ENCODE measurements at places on chromosomes 5 and 9.
A peak's percentile ranks its signal among the peaks of the same experiment; 100 is the strongest.

DNA sequence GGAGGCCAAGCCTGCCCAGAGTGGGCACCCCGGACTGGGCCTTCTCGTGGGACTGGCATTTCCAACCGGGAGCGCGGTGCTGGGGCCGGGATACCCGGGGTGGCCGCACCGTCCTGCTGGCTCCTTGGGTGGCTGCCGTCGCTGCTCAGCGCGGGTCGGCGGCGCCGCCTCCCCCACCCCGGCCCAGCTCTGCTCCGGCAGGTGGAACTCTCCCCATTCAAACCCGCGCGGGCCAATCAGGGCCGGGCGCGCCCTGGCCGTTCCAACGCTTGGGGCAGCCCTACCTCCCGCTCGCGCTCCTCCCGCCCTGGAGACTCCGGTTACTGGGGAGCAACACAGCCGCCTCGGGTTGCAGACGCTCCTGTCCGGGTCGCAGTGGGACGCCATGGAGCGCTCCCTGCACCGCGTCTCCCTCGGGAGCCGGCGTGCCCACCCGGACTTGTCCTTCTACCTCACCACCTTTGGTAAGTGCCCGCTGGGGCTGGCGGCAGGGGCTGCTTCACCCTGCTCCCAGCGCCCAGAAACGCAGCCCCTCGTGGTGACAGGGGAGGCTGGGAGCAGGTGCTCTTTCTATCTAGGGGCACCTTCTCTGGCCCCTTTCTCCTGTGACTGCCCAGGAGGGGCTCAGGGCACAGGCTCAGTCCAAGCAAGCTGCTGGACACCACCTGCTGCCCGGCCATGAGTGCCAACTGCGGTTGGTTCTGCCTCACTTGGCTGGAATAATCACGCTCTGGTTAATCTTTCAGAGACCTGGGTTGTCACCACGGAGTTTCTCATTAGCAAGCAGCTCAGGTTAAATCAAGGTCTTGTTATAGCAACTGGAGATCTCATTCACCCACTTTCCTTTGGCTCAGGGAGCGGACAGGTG lies at the start of gene RGS3:
RGS3 (plus strand) TSS at position 310 of the 868 bp plus-strand sequence; CDS start at position 386, 76 bp downstream.
- DNase-seq, result peak; percentile 89

- no peak for DNase-seq
Measured at GRCh38 chr5:143251190-143251589, 152.3 kb downstream of the NR3C1 start.

- DNase-seq, result no peak
Measured at GRCh38 chr5:1432296-1432695, 12.9 kb downstream of the SLC6A3 start.

GRCh38 chr5:149824846-149825245 lies 94.7 kb downstream of the PPARGC1B start:
- DNase-seq, result no peak

- DNase-seq, result no peak
Measured at GRCh38 chr9:4042991-4043390, 256.9 kb downstream of the GLIS3 start.

DNA sequence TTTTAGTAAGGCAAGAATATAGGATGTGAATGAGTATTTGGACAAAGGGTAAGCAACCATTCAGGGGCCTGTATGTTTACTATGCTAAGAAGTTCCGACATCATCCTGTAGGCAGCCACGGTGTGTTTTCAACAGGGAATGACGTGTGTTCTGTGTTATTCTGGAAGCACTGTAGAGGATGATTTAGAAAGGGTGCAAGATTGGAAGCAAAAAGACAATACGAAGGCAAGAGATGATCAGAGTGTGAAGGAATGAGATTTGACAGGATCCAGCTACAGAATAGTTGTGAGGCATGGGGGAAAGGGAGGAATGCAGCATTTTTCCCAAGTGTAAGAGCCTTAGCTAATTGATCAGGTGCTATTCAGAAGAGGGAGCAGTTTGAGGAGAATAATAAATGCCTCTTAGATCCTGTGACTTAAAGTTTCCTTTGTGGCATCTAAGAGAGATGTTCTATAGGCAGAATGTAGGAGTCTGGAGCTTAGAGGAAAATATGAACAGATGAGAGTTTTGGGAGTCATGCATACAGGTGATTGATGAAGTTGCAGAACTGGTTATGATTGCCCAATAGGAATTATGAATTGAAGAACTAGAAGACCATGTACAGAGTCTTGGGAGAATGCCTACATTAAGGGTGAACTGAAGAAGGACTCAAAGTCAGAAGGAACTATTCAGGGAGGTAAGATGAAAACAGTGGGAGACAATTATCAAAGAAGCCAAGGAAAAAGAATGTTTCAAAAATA lies 2.5 kb downstream of the SMC5 start:
- DNase-seq, result no peak

GRCh38 chr9:34227445-34227844 lies 48.6 kb downstream of the UBAP1 start:
- DNase-seq, result no peak

- DNase-seq, result no peak
Measured at GRCh38 chr9:30280229-30280900, 2104.1 kb upstream of the ACO1 start.

DNA sequence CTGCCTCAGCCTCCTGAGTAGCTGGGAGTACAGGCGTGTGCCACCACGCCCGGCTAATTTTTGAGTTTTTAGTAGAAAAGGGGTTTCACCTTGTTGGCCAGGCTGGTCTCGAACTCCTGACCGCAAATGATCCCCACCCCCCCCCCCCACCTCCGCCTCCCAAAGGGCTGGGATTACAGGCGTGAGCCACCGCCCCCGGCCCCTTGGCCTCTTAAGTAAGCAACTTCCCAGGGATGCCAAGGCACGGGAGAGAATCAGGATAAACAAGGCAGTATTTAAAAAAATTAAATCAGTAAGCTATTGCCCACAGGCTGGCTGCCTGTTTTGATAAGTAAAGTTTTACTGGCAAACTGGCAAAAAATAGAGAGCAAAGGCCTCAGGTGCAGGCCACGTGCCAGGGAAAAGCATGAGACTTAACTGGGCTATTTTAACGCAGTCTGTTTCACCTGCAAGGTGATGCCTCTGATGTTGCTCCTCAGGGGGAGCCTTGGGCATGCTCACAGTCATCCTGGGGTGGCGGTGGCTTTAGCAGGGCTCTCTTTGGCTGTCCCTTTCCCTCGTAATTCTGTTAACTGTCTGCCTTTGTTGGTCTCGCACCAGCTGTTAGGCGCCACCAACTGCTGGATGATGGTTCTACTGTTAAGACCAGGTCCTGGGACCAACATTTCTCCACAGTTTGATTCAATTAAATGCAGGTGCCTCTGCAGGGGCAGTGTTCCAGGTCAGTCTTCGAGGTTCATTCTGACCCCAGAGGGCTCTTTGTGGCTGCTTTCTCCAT lies 19.4 kb upstream of the RNF130 start:
- DNase-seq, result peak; percentile 90

GRCh38 chr5:115079924-115080623 lies 89.6 kb downstream of the TRIM36 start:
- no peak for DNase-seq

DNA sequence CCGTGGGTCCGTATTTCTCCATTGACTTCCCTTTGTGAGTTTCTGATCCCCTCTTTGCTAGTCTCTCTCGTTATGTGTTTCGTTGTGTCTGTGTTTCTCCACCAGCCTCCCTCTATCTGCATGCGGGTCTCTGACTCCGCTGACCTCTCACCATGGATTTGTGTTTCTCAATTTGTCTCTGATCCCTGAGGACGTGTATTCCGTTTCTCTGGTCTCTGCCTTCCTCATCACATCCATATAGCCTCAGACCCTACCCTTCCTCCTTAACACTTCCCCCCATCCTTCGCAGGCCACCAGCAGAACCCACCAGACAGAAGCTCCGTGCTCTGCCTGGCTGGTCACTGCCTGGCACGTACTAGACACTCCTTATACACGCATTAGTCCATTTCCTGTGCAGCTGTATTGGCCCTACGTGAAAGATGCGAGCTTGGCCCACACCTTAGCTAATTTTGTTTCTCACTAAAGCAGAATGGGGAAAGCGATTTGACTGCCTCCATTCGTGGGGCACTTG lies 631 bp downstream of the B4GALT7 start:
- DNase-seq, result no peak

GRCh38 chr5:120093178-120093577 lies 370.9 kb upstream of the PRR16 start:
- peak; percentile 38 for DNase-seq

- DNase-seq, result no peak
Measured at GRCh38 chr5:147887930-147888329, 9.4 kb downstream of the SCGB3A2 start.

DNA sequence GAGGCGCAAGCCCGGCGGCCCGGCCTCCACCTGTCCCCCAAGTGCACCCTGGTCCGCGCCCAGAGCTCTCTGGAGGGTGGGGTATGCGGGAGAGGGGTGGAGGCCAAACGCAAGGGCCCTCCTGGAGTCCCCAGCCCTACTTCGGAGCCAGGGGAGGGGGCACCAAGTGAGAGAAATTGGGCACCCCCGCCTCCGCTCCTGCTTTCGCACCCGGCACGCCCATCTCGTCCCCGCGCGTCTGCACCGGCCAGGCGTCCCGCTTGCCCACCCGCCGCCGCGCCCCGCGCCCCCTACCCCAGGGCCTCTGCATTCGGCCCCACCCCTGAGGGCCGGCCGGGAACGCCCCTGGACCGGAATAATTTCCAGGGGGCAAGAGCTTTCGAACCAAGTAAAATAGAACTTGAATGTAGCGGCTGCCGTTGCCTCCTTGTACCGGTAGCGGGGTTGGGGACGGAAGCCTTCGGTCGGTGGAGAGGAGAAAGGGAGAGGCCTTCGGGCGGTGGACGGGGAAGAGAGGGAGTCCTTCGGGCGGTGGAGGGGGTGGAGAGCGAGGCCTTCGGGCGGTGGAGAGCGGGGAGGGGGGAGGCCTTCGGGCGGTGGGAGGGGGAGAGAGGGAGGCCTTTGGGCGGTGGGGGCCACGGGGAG lies 694 bp upstream of the PHPT1 start:
- no peak for DNase-seq

- no peak for DNase-seq
Measured at GRCh38 chr5:135955525-135955924, 742 bp upstream of the LECT2 start.

- DNase-seq, result no peak
Measured at GRCh38 chr5:88188458-88189132, 80.0 kb downstream of the TMEM161B start.

DNA sequence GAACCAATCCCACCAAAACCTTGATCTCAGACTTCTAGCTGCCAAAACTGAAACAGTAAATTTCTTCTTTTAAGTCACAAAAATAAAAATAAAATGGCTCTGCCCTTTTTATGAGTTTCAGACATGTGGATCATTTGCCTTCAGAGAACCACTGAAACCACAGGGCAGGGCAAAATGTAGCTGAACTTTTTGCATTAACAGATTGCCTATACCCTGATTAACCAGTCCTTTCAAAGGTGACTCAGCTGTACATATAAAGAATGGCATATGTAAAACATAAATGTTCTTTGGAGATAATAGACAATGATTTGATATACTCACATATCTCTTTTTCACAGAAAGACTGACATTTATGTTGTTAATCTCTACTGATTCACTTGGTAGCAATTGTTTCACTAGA lies 187.1 kb upstream of the GRIN3A start:
- DNase-seq, result no peak

- DNase-seq, result no peak
Measured at GRCh38 chr5:14184725-14185124, 41.6 kb downstream of the TRIO start.

DNA sequence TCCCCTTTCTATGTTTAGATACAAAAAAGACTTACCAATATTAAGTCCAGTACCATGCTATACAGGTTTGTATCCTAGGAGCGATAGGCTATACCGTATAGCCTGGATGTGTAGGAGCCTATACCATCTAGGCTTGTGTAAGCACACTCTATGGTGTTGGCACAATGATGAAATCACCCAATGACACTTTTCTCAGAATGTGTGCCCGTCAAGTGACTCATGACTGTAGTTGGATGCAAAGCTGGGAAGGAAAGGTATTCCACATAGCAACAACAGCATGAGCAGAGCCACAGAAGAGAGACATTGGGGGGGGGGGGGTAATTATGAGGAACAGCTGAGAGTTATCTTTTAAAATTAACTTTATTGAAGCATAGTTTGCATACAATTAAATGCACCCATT lies 63.2 kb downstream of the TTLL11 start:
- DNase-seq, result no peak

GRCh38 chr5:127870914-127871313 lies 167.7 kb downstream of the CCDC192 start:
- DNase-seq, result no peak

DNA sequence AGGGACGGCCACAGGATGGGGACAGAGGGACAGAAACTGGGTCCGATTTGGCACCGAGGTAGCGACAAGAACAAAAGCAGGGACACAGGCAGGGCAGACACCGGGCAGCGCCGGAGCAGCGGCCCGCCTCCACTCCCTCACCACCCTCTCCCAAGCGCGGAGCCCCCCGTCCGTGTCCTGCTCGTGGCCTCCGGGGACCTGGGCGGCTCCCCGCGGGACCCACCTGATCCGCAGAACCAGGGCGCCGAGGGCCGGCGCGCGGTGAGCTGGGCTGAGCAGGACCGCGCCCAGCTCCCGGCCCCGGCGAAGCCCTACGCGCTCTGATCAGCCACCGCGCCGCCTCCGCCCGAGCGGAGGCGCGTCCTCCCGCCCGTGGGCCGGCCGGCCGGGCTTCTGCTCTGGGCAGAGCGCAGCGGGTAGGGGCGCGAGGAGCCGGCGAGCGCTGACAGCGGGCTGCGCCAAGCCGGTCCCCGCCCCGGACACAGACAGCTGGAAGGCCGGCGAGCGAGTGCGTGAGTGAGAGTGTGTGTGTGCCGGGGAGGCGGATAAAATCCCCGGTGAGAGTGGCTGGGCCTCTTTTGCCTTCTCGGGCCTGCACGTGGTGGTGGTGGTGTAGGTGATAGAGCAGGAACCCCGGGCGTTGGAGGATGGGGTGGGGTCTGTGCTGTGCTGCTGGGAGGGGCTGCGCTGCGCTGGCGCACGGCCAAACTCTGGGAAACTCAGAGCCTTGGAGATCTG lies at the start of gene GGTA1:
GGTA1 (minus strand) TSS at position 418 of the 738 bp plus-strand sequence. CDS start 31,922 bp downstream, outside the sequence.
- DNase-seq, result peak; percentile 59

- DNase-seq, result no peak
Measured at GRCh38 chr5:53422539-53422938, 57.9 kb upstream of the FST start.

- no peak for DNase-seq
Measured at GRCh38 chr9:125541840-125542243, 165.2 kb downstream of the MAPKAP1 start.

- DNase-seq, result no peak
Measured at GRCh38 chr5:148454576-148454975, 70.8 kb downstream of the FBXO38 start.

GRCh38 chr5:38556088-38556598 lies 303 bp downstream of the LIFR start:
- DNase-seq, result no peak

DNA sequence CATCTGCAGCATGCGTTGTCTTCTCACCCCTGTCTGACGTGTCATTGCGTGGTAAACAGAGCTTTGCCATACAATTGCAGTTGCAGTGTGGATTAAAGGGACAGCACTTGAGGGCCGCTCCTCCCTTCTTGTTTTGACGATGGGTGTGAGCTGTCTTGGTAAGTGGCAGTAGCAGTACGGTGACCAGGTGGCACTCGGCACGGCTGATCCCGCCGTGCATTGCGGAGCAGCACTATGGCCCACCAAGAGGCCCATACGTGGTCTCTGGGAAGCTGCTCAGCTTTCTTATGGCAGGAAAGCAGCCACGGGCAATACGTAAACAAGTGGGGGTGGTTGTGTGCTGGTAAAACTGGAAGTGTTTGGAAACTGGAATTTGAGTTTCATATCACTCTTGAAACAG lies 25.1 kb downstream of the EHMT1 start:
- DNase-seq, result no peak

GRCh38 chr9:19101203-19101602 lies 1.5 kb downstream of the HAUS6 start:
- no peak for DNase-seq

GRCh38 chr5:139742173-139742903 lies 53.3 kb upstream of the PSD2 start:
- no peak for DNase-seq

- DNase-seq, result no peak
Measured at GRCh38 chr9:112421771-112422222, 41.9 kb downstream of the HSDL2 start.
